NCI-H1105 treated with DMSO at 0.1 percent for 48 hours (cell line): ENCODE measurements at places on chromosomes 2 and 18.
A peak's percentile ranks its signal among the peaks of the same experiment; 100 is the strongest.

DNA sequence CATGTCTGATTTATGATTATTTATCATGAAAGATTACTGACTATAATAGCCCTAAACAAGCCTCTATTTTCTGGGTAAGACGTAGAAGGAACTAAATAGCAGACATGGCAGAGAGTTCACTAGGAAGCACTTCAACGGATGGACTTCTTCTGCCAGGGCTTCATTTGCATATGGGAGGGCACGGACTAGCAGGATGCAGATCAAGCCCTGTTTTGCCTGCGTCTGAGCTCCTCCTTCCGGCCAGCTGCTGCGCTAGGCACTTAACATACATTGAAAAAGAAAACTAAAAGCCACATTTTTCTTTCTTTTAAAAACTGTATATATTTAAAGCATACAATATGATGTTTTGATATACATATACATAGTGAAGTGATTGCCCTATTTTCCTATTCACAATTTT, 340.0 kb upstream of the MEX3C start:
- DNase-seq: peak; percentile 59

GRCh38 chr18:58895385-58895784, 30.7 kb downstream of the ZNF532 start:
- no peak for DNase-seq

GRCh38 chr2:205766779-205767359, 84.6 kb downstream of the NRP2 start:
- DNase-seq: peak; percentile 56

DNA sequence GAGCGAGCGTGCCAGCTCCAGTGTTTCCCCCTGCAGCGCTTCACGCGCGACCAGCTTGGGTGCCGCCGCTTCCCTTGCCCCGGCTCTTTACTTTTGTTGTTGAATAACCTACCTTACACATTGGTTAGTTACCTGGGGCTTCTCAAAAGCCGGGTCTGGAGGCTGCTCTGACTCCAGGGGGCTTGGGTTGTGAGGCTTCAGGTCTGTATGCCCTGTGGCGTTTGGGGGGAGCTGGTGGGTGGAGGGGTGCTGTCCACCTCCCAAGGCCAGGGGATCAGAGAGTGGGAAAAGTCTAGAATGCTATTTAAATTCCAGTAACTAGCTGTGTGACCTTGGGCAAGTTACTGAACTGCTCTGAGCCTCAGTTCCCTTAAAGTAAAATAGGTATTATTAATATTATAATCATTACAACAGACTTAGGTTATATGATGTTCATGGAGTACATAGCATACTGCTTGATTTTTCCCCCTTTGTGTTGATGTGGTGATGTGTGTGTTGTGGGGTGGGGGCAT, 770 bp downstream of the LYPD6B start:
- DNase-seq: no peak

- no peak for DNase-seq
These were observed 27.1 kb downstream of the PSD4 start for GRCh38 chr2:113200736-113201490.
